ENCODE measurements at places on chromosomes 3 and 15. TPM values are rescaled to one million over a fixed set of nuclear protein-coding genes. Genes with fewer than 3 reads are reported as not detected.

The ACP3 gene
- not detected for total RNA-seq

- peaks cover 10% of the 10 kb centered on the region for H3K4me1 ChIP-seq
- DNase-seq, result no peak
- no peaks in the 10 kb centered on the region for H3K27me3 ChIP-seq
- no peak overlapping the region for H3K4me3 ChIP-seq
- peaks cover 1% of the 10 kb centered on the region for H3K36me3 ChIP-seq
- H3K27ac ChIP-seq, result no peak overlapping the region
Observed at GRCh38 chr15:56910801-56911200, 7.6 kb upstream of the TCF12 start.

DNA sequence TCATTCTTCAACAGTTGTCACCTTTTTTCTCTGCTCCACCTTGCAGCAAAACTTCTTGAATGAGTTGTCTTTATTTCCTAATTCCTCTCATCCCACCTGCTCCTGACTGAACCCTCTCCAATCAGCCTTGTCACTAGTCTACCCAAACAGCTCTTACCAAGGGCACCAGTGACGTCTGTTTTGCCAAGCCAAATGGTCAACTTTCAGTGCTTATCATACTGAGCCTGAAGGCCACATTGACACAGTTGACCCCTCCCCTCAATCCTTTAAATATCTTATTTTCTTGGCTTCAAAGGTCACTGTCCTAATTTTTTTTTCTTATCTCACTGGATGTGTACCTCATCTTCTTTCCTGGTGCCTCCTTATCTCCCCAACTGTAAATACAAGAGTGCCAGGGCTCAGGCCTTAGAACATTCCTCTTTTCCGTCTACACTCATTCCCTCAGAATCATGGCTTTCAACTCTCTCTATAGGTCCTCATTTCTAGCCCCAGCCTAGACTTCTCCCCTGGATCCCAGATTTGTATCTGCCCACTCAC is 43.2 kb downstream of the CMTM8 start:
- no peak overlapping the region for H3K4me3 ChIP-seq
- no peaks in the 10 kb centered on the region for H3K4me1 ChIP-seq
- H3K27me3 ChIP-seq, result peaks cover 36% of the 10 kb centered on the region
- DNase-seq, result no peak
- H3K27ac ChIP-seq, result no peak overlapping the region
- no peaks in the 10 kb centered on the region for H3K36me3 ChIP-seq

The CACNA1D gene
- not detected for total RNA-seq

The TJP1 gene
- total RNA-seq, result 72.8 TPM

GRCh38 chr3:193241716-193242115 is 694 bp downstream of the PLAAT1 start:
- no peaks in the 10 kb centered on the region for H3K27me3 ChIP-seq
- H3K4me1 ChIP-seq, result no peaks in the 10 kb centered on the region
- H3K36me3 ChIP-seq, result no peaks in the 10 kb centered on the region
- no peak overlapping the region for H3K4me3 ChIP-seq
- no peak for DNase-seq

DNA sequence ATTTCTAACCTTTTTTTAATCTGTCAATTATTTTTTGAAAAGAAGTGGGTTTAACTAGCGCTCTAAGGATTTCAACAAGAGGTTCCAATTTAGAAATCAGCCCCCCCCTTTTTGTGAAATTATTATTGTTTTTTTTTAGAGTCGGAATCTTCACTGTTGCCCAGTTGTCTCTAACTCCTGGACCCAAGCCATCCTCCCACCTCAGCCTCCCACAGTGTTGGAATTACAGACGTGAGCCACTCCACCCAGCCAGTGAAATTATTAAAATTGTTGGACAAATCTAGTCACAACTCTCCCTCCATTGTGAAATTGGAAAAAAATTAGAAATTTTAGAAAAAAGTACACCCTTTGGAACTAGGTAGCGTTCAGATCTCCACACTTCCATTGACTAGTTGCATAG is 2.5 kb downstream of the AKAP13 start:
- H3K27me3 ChIP-seq, result peaks cover 2% of the 10 kb centered on the region
- peak overlapping the region; percentile 88 for H3K4me3 ChIP-seq
- no peak for DNase-seq
- H3K36me3 ChIP-seq, result no peaks in the 10 kb centered on the region
- H3K27ac ChIP-seq, result no peak overlapping the region

DNA sequence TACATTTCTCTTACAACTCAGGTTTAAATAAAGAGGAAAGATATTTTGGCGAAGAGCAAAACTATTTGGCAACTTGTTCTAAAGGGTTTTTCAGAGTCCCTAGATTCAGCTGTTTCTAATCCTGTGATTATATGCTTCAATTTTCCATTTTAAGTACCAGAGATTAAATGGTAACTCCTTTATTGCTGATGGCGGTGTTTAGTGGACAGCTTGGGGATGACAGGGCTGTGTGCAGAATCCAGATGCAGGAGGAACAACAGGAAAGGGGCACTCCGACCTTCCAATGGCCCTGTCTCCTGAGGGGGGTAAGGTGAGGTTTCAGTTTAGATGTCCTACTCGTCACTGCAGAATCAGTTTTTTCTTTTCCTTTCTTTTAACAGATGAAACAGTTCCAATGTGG is 405.0 kb downstream of the PDCD6IP start:
- no peak overlapping the region for H3K4me3 ChIP-seq
- DNase-seq, result no peak
- H3K27ac ChIP-seq, result no peak overlapping the region
- no peaks in the 10 kb centered on the region for H3K4me1 ChIP-seq

The EIF1B gene
- 32.0 TPM for total RNA-seq

All from HFFc6 (cell line).